ENCODE measurements at places on chromosomes 5 and 9.

DNA sequence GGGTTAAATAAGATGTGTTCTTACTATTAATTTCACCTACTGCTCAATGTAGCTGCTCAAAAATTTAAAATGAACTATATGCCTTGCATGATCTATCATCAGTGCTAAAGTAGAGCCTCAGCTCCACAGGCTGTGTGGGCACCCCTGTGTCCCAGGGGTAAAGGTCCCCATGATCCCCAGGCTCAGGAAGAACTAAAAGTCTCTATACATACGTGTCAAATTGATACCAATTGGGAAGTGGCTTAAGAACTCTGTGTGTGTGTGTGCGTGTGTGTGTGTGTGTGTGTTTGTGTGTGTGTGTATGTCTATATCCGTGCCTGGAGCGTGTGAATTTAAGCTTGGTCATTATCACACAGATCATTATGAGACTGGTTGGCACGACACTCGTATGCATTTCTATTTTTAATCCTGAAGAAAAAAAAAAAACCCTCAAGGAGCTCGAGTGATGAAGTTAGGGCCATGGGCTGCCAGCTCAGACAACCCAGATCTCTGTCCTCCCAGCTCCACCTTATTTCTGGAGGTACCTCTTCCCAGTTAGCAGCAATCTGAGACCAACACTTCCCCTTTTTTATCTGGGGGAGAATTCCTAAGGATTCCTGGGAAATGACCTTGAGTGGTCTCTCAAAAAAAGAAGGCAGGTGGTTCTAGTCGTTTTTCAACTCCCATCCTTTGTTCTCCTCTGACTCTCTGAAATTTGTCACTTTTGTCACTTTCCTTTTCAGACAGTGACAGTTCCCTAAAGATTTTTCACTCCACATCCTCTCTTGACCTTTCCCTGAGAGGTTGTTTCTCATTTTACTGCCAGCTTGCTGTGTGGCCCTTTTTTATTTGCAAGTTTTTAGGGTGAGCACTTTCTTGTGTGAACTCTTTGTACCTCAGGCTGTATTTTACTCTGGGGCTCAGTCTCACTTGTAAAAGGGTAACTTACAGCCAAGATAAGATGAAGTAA is 45.7 kb upstream of the CTXN3 start:
- no peak for DNase-seq

- DNase-seq: no peak
These were observed 66.1 kb downstream of the RAI14 start for GRCh38 chr5:34722183-34722582.

DNA sequence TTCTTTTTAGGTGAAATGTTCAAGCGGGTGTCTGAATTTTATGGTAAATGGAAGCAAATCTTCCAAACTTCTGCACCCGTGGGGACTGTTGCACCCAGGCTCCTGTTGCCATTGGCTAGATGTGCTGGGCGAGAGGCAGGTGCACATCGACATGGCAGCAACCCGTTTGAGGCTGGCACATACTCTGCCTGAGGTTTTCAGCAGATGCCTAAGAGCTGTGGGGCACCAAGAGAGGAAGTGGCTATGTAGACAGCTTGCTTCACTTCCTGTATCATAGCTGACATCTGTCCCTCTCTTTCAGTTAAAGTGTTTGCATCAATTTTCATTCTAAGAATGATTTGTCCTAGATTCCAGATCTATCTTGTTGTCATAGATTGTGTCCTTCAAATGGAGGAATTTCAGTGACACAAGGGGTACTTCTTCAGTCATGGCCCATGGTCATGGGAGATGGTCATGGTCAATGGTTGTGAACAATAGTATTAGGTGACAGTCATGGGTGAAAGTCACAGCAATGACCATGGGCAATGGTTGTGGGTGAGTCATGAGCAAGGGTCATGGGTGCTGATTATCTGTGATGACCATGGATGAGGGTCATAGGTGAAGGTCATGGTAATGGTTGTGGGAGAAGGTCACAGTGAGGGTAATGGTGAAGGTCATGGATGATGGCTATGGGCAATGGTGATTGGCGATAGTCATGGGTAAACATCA is 115.1 kb upstream of the IRX4 start:
- DNase-seq: no peak

DNA sequence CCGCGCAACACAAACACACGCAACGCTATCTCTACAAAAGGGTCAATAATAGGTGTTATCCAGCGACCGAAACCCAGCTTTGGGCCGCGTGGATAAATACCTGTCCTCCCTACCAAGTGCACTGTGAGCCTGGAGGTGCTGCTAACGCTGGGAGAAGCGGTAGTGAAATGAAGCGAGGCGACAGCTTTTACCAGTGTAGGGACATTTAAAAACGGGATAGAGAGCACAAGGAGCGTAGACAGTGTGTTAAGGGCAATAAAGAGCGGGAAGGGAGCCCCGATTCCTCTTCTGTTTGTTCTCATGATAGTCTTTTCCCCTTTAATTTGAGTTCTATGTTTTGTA is 421 bp upstream of the DEPDC1B start:
- DNase-seq: no peak

DNA sequence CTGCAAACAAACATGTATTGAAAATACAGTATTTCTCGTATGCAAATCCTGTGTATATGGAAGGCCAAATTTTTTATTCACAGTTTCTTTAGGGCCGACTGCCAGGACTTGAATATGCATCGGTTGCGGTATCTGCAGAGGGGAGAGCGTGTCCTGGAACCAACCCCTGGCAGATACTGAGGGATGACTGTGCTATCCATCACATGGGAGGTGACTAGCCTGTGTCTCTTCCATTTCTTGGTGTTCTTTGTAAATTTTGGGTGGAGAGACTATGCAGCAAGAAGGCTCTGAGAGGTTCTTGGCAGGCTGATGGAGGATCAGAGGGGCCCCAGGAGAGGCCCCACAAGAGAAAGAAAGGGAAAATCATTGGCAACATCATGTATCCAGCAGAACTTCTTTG is 384.3 kb downstream of the YTHDC2 start:
- no peak for DNase-seq

DNA sequence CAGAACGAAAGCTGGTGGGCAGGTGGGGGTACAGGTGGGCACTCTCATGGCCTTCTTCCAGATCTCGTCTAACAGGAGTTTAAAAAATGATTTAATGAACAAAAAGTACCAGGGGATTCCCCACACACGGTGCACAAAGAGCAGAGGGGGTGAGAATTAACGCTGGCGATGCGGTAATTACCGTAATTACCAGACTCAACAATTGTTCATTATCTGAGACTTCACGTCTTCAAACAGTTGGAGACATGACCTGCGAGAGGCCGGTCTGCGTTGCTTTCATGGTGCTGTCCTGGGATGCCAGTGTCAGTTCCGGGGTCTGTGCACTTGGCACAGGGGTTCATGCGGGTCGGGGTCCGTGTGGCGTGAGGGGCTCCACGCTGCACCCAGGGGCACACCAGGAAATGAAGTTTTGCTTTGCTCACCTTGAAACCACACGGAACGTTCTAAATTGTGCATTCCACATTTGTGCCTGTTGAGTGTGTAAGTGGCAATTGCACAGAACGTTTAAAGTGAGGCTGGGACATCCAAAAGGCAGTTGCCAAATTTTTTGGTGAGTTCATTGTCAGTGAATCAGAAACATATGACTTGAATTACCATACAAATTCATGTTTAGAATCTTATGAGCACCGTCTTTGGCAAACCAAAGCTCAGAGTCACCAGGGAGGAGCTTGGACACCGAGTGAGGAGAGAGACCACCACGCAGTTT is 256.4 kb upstream of the IRX1 start:
- no peak for DNase-seq

- no peak for DNase-seq
These were observed 22.0 kb downstream of the GADD45G start for GRCh38 chr9:89626741-89627265.

DNA sequence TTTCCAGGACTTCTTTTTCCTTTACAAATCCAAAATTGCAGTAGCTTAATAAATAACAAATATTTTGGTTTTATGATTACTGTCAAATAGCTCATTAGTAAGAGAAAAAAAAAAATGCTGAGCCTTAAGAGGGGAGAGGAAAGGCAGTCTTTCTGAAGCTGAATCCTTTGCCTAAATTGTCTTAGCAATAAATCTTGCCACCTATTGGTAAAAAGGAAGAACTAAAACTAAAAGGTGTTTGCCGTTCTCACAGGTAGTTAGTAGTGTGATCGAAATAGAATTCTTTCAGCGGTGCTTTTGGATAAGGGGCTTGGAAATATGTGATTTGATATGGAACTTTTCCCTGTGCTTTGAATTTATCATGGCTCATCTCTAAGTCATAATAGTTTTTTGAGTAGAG is 31.2 kb downstream of the PIK3R1 start:
- DNase-seq: no peak

- DNase-seq: peak; percentile 5
These were observed 6.9 kb upstream of the DMRT3 start for GRCh38 chr9:969310-970150.

DNA sequence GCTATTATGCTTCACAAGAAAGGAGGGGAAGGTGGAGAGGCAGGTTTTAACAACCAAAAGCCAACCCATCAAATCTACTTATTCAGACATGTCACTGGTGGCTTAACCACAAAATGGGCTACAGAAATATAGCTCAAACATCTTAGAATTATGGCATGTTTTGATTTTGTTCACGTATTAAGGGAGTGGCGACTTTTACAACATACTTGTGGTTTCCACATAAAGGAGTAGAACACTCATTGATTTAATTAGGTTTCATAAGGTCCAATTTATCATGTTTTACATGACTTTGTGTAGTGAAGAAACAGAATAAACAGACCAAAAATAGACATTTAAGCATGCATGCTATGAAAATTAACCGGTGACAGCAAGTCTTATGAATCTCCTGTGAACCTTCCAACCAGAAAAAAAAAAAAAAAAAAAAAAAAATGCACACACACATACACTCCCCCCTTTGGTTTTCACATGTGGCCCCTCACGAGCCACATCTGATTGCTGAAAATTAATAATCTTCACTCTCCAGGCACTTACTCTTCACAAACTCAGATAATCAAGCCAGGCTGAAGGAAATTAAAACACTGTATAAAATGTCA is 5.4 kb downstream of the ZNF608 start:
- no peak for DNase-seq

GRCh38 chr9:136117916-136118319 is 757 bp downstream of the TMEM250 start:
- DNase-seq: no peak

- DNase-seq: no peak
These were observed 8.2 kb downstream of the TOR2A start for GRCh38 chr9:127726871-127727270.

- peak; percentile 41 for DNase-seq
These were observed 191.5 kb downstream of the ROR2 start for GRCh38 chr9:91758491-91758981.

GRCh38 chr5:153513156-153513555 is 22.7 kb downstream of the GRIA1 start:
- no peak for DNase-seq

DNA sequence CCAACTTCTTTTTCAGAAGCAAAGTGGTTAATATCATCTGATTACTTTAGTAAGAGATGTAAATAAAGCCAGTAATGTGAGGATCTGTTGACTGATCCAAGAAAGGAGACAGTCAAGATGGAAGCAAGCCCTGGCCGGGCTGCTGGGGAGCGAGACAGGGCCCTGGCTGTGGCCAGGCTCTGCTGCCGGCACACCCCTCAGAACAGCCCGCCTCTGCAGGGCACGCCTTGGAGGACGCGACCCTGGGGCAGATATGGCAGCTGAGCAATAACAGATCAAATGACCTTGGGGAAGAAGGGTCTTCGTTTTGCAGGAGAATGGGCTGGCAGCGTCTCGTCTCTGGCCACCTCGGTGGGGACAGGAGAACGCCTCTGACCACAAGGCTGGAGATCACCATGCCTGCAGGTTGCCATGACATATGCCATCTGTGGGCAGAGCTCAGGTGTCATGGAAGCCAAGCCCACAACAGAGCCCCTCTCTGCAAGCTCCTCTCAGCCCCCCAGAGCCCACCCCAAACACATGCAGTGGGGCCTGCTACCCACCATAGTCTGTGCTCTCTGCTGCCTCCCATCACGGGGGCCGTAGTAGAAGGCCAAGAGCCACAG is 206.5 kb downstream of the FANCC start:
- DNase-seq: no peak

GRCh38 chr5:150525163-150525562 is 17.2 kb downstream of the NDST1 start:
- DNase-seq: no peak

- DNase-seq: no peak
These were observed 14.1 kb downstream of the NDUFA8 start for GRCh38 chr9:122145592-122145863.

DNA sequence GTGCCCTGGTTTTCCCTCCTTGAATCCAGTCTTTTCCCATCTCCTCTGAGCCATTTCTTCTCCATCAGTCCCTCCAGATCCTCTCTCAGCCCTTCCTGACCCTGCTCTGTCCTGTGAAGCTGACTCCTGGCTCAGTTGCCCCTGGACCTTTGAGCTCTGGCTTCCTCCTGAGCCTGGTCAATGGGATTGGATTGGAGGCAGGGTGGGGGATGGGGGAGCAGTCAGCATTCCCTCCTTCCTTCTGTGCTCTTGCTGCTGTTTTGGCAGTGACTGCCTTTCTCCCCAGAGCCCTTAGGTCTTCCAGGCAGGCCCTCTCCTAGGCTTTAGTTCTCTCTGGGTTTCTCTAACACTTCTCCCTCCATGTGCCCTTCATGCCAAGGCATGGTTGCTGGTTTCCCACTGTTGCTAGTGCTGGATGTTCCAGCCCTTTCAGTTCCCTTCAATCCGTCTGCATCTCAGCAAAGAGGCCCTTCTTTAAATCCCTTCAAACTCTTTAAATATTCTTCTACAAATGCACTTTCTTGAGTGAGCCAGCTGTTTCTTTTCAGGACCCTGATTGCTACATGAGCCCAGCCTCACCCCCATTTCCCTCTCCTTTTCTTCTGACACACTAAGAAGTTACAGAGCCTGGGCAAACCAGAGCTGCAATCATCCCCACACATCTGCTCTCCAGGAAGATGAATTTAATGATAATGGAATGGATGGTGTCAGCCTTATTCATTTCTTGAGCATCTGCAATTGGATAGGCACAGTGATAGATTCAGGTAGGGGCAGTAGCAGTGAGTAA is 2.2 kb downstream of the TNFSF15 start:
- no peak for DNase-seq

DNA sequence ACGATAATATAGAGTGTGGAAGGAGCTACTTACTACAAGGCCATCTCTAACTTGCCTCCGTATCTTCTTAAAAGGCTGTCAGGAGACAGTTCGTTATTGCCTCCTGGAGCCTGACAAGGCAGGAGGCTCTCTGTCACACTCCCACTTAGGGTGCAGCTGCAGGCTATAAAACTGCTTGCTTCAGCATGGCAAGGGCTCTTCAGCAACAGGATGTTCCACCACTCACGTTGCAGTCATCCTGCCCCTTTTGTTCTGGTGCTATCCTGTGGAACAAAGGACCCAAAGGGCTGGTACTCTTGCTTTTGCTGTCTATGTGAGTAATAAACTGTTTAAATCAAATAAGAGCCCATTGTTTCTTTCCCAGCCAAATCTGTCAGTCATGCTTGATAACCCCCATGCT is 508.9 kb downstream of the NTRK2 start:
- no peak for DNase-seq

Data from stimulated activated CD4-positive, alpha-beta T cell treated with anti-CD3 and anti-CD28 coated beads, Interleukin-2, amount 100 ng/mL, for 24 hours (primary cell).